Activated CD8-positive, alpha-beta memory T cell treated with anti-CD3 and anti-CD28 coated beads, Interleukin-2, amount 10 ng/mL, durations not matched to agents 7 days and 5 days (primary cell): ENCODE measurements at places on chromosomes 4 and X.

DNA sequence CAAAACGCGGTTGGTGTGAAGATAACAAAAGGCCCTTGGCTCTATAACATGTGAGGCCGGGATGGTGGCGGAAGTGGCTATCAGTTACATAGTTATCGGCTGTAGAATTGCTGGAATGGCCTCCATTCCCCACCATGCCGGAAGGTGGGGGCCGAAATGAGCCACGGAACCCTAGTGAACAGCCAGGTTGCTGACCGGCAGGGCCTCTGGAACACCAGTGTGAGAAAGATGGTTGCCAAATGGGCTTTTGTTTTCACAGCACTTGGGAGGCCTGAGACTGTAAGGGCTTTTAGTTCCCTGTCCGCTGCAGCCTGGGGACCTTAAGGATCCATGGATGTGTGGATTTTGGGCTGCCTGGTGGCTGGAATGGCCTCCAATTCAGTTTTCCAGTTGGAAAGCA lies 23.3 kb upstream of the ARX start:
- no peak for DNase-seq

GRCh38 chr4:94126669-94127068 lies 81.0 kb upstream of the SMARCAD1 start:
- DNase-seq: no peak

DNA sequence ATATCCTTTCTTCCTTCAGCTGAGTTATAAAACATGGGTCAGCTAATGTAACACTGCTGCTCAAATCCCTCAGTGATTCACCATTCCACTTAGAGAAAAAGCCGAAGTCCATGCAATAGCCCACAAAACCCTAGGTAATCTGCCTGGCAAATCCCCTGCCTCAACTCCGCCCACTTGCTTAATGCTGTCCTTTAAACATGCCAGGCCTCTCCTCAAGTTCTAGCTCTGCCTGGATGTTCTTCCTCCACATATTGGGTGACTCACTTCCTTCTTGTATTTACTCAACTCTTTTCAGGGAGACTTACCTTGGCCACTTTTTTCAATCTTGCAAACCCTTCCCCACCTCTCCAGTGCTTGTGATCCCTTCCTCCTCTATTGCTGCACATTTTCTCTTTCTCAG lies 89.8 kb downstream of the EMCN start:
- DNase-seq: no peak

DNA sequence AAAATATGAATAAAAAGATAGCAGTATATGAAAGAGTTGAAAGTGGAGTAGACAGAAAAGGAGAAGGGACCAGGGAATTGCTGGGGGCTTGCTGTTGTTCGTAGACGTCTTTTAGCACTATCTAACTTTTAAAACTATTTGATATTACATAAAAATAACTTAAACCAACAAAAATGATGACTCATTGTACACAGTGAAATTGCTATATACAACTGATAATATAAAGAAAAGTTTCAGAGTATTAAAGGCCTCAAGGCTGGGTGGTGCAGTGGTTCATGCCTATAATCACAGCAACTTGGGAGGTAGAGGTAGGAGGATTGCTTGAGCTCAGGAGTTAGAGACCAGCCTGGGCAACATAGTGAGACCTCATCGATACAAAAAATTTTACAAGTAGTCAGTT lies 5.2 kb downstream of the TRPC3 start:
- no peak for DNase-seq

DNA sequence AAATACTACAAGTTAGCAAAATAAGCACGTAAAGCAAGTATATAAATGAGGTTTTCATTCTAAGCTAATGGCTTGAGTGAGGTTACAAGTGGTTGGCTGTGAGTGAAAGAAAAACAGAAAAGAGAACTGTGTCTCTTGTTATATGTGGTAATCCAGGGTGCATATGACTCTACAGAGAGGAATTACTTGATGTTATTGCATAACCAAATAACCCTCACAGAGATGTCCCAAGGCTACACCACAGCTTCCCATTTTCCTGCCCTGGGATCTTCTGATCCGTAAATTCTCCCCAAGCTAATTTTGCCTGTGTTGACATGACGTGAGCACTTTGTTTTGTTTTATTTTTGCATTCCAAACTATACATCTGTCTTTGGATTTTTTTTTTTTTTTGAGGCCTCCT lies 470.0 kb upstream of the INTU start:
- no peak for DNase-seq

- DNase-seq: no peak
Observed at GRCh38 chr4:726838-727237, 21.2 kb downstream of the PCGF3 start.

DNA sequence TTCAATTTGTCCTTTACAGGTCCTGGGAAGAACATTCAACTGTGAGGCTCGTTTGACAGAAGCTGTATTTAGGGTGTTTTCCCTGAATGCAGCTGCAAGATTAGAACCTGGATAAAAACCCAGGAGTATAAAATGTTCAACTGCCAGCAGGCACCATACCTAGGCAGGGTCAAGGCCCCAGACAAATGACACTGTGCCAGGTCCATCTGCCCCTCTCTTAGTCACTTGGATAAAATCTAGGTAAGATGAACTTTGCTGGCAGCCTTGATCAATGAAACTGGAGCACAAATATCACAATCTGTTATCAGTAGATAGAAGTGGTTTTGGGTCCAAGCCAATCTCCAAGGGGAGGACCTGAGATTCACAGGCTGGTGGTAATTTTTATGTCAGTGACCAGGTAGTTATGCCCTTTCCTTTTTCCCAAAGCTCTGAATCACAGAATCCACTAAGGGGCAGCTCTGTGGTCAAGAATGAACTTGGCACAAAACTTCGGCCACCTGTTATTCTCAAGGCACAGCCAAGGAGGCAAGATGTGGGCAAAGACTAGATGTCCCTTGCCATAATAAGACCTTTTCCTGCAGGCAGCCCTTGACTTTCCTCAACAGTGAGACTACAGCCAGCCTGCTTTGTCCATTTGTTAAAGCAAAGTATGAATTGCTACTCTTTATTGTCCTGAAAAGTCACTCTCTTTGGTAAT lies 501.0 kb downstream of the PPARGC1A start:
- no peak for DNase-seq

DNA sequence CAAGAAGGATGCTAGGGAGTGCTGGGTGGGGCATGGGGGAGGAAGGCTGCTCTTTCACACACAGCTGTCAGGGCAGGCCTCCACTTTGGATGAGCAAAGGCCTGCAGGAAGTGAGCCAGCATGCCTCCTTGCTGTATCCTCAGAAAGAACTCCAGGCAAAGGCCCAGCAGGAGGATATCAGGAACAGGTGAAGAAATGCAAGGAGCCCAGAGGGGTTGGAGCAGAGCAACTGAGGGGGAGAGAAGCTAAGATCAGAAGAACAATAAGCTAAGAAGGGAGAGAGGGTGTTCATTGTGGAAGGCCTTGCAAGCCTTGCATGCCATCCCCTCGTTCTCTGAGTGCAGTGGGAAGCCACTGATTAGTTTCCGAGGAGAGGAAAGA lies 115.1 kb downstream of the CAMK2D start:
- no peak for DNase-seq

DNA sequence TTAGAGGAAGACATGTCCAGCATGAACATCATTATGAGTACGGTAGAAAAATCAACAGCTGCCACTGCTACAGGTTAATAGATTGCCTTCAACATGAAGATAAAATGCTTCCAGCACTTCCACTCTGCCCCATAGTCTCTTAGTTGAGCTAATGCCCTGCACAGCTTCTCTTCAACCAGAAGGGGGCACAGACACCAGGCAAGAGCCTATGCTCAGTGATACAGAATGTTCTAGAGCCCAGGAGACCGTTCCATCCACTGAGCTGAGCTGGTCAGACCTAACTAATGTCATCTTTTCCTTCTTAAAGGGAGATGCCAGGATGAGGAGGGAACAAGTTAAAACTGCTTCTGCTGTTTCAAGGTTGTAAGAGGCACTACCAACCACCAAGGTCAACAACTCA lies 42.2 kb downstream of the SMIM10L2A start:
- no peak for DNase-seq

GRCh38 chr4:54447304-54447703 lies 210.5 kb upstream of the KIT start:
- no peak for DNase-seq

GRCh38 chrX:14819769-14820168 lies 53.1 kb downstream of the FANCB start:
- no peak for DNase-seq

DNA sequence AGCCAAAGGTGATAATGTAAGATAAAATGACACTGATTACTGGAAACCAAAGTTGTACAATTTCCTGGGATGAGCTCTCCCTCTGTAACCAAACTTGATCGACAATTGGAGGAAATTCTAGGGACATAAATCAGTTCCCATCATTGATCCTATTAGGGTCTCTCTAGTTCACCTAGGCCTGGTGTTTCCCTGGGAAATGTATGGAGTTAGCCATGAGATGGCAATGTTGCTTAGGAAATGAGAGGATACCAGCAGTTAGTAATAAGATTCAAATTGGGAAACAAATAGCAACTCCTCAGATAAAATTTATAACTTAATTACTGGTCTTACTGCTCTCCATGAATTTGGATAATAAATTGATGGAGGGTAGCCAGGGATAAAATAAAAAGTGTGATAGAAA lies 52.2 kb downstream of the SPATA18 start:
- DNase-seq: no peak

- DNase-seq: no peak
Observed at GRCh38 chrX:41655631-41656030, 33.1 kb upstream of the GPR34 start.

GRCh38 chrX:19156186-19156585 lies 33.9 kb upstream of the ADGRG2 start:
- no peak for DNase-seq

- no peak for DNase-seq
Observed at GRCh38 chrX:47313056-47313455, 57.3 kb upstream of the ZNF157 start.

DNA sequence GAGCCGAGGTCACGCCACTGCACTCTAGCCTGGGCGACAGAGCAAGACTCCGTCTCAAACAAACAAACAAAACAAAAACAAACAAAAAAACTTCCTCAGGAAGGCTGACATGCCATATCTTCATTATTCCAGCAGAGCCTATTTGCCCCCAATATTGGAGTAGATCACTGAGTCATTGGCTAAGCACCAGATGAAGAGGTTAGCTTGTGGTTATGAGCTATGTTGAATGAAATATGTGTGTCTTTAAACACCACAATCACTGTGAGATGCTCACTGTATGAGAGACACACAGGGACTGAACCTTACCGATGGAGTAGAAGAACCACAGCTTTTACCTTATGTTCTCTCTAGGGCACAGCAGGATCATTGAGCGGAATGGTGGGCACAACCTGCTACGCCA lies 122.1 kb upstream of the EOLA2 start:
- DNase-seq: no peak

DNA sequence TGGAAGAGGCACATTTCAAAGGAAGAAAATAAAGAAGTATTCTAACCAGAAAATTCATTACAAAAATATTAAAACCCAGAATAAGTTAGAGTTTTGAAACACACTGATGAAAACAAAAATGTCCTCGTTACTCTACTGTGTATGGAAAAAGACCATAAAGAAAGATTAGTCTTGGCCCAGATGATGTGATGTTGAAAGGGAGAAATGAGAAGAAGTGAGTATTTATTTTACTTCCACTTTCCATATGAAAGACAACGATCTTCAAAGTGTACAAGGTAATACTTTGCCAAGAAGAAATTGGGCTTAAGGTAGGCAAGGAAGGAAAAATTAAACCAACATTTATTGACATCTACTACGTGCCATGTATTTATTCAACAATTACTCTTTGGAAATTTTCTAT lies 48.6 kb upstream of the EMCN start:
- DNase-seq: no peak

DNA sequence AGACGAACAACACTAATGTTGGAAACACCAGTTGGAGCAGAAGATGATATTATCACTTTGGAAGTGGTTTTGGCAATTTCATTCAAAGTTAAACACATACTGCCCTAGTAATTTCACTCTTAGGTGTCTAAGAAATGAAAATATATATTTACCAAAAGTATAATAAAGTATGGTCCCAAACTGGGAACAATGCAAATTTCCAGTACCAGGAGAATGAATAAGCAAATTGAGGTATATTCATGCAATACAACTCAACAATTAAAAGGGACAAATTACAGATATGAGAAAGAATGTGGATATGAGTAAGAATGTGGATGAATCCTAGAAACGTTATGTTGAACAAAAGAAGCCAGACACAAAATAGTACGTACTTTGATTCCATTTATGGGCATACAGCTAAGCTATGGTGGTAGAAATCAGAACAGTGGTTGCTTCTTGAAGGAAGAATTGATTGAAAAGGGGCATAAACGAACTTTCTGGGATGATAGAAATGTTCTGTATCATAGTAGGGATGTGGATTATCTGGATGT lies 10.0 kb downstream of the ELMOD2 start:
- no peak for DNase-seq

- no peak for DNase-seq
Observed at GRCh38 chr4:124785645-124786044, 73.1 kb upstream of the ANKRD50 start.

DNA sequence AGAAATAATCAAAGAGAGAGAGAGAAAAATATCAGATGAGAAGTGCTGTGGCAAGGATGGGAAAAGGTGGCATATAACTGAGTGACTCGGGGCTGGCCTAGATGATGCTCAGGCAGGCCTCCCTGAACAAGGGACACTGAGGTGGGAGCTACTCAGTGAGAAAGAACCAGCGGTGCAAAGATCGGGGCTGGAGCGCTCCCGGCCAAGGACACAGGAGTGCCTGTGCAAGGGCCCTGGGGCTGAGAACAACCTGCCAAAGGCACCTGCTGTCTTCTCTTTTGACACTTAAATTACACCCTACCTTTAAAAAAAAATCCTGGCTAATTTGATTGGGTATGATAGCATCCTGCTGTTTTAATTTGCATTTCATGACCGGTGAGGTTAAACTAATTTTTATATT lies 77.7 kb upstream of the C4orf50 start:
- DNase-seq: no peak

DNA sequence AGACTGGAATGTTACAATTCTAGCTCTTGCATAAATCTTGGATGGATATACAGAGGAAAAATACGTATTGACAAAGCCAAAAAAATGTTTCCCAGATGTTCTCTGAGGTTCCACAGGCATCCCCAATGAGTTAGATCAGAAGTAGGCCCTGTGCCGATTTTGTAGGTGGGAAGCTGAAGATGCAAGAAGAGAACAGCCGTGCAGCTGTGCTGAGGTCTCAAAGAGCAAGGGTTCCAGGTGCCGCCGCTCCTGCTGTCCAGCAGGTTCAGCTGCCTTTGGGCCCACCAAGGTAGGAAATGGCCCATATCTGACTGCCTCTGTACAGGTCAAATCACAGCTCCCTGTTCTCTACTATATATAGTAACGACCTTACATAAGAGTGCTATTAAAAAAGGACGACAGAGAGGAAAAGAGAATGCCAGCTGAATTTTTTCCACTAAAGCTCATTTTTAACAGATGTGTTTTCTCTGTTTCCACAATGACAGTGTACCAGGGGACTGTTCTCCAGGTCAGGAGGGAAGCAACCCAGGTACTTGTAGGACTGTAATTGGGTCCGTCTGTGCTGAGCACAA lies 155.6 kb downstream of the CBR4 start:
- no peak for DNase-seq

- DNase-seq: no peak
Observed at GRCh38 chr4:173057901-173058300, 110.7 kb upstream of the GALNT7 start.

GRCh38 chrX:14897042-14897441 lies 23.8 kb downstream of the MOSPD2 start:
- DNase-seq: no peak

- no peak for DNase-seq
Observed at GRCh38 chr4:91037951-91038350, 910.8 kb downstream of the CCSER1 start.
